HS-5 (cell line): ENCODE measurements at places on chromosomes 1 and 21.
A peak's percentile ranks its signal among the peaks of the same experiment; 100 is the strongest.

- DNase-seq: no peak
Measured at GRCh38 chr1:48495911-48496310, 23.9 kb upstream of the SPATA6 start.

DNA sequence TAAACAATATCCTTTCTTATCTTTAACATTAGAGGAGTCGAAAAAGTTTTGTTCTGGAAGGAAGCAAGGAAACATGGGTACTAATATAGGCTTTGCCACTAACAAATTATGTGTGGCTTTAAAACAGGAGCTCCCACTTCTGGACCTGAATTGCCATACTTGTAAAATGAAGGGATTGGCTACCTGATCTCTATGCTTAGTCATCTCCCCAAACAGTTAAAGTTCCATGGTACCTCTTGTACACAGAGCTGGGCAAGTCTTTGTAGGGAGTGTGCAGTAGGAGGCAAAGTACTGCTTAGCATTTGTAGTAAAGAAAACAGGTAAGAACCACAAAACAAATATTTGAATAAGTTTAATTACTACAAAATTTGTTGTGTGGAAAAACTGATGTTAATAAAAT lies 81.3 kb downstream of the MAST2 start:
- DNase-seq: no peak

GRCh38 chr1:39268112-39268581 lies 63.7 kb downstream of the MACF1 start:
- DNase-seq: no peak

- DNase-seq: no peak
Measured at GRCh38 chr1:61157468-61157987, 75.2 kb downstream of the NFIA start.

- no peak for DNase-seq
Measured at GRCh38 chr21:41316200-41317062, at the start of gene FAM3B. TSS of gene FAM3B (plus strand) at chr21:41316801. CDS start at chr21:41316880, 79 bp downstream.

DNA sequence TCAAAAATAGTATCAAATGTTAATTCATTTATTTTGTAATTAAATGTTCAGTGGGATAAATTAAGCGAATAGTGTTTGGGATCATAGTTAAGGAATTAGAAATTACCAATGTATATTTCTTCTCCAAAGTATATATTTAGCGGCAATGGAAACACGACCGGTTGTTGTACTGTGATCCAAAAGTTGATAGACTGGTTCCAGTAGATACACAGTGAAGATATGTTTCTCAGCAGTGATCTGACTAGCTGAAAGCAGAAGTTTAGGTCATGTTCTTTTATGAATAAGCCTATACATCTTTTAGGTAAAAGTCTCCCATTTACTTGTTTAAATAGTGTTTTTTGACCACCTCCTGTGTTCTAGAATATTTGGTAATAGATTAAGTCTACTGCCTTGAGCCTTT lies 8.8 kb downstream of the USP16 start:
- DNase-seq: no peak

DNA sequence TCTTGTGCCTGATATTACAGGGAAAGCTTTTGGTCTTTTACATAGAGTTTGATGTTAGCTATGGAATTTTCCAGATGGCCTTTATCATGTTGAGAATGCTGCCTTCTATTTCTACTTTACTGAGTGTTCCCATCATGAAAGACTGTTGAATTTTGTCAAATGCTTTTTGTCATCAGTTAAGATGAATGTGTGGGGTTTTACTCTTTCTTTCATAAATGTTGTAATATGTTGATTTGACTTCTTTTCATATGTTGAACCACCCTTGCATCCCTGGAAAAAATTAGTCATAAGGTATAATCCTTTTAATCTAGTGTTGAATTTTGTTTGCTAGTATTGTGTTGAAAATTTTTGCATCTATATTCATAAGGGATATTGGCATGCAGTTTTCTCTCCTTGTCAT lies 16.1 kb upstream of the HOOK1 start:
- no peak for DNase-seq

DNA sequence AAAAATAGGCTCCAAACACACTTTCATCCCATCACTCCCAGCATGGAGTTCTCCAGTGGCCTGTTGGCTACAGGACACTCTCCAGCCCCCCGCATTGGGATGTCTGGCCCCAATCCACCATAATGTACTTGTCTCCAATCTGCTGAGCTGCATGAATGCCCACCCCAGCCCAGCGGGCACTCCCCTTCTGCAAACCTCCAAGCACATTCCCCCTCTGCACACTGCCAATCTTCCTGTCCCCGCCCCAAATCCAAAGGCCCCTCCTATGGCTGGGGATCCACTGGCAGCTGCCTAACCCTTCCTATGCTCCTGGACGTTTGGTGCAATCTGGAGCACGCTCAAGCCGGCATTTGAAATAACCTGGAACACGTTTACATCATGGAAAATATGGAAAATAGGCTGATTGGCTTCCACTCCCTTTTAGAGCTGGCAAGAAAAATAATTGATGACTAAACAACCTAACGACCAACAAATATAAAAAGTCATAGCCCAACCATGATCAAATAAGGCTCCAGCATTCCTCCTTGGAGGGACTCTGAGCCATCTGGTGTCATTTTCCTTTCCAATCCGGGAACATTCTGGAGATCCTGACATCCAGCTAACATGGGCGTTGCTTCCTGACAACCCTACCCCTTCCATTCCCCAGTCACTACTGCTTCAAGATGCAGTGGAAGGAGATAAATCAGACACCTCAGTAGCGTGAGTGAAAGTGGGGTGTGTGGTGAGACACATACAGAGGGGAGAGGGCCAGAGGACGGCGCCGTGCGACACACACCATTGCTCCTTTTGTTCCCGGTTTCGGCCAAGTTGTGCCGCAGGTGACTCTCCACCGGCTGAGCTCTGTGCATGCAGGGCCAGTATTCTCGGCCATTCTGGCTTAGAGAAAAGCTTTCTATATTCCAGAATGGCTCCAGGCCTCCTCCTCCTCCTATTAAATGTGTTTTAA lies 41.6 kb downstream of the PDE9A start:
- DNase-seq: no peak

- no peak for DNase-seq
Measured at GRCh38 chr1:47841356-47841755, 155.8 kb downstream of the TRABD2B start.

GRCh38 chr1:170619241-170620028 lies 44.5 kb upstream of the PRRX1 start:
- DNase-seq: peak; percentile 58

DNA sequence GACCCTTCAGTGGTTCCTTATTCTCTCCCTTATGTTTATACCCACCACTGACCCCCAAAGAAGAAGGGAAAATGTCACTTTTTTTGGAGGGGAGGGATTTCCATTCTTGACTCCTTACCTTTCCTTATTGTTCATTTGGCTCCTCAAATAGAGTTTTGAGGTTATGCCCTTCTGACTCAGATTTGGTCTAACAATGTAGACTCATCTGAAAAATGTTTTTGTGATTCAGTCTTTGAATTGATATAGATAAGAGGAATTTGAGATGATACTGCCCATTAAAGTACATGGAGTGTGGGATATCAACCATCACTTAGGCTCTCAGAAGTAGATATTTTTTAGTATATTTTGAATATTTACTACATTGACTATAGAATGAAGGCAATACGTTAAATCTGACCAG lies 16.1 kb downstream of the USP1 start:
- peak; percentile 58 for DNase-seq

DNA sequence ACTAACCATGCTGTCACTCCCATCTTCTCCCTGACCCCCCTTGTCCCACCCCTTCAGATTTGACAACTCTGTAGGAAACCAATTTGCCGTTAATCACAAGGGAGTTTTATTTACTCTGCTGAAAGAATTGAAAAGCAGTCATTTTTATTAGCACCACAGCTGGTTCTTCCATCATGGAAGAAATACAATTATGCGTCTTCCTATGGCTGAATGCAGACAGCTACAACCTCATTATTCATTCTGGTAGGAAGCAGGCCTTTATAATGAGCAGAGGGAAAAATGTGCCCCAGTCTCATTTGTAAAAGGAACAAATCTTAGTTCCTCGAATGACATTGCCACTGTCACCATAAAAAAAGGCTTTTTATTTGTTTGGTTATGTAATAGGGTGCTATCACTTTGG lies 35.2 kb downstream of the JUN start:
- no peak for DNase-seq

GRCh38 chr1:151801310-151801820 lies 3.9 kb downstream of the LINGO4 start:
- DNase-seq: no peak

GRCh38 chr1:92961896-92962752 lies 862 bp upstream of the DIPK1A start:
- peak; percentile 48 for DNase-seq

GRCh38 chr1:209886219-209886536 lies 51.8 kb upstream of the SYT14 start:
- DNase-seq: no peak

GRCh38 chr1:10866321-10867093 lies 70.1 kb upstream of the CASZ1 start:
- DNase-seq: no peak

DNA sequence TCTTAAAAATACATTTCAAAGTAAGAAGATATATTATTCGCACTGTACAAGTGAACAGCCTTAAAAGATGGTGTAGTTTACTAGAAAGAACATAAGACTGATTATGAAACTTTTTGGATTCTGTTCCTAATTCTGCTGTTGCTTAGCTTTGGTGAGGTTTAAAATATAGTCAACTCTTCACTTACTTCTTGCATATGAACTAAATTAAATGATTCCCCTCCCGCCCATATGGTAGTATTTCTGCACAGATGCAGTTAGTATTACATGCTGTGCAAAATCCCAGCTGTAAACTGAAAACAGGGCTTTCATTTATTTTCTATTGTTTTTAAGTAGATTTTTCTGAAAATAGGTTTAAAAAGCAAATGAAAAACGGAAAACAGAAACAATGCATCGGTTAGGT lies 345.4 kb upstream of the NCAM2 start:
- DNase-seq: no peak

DNA sequence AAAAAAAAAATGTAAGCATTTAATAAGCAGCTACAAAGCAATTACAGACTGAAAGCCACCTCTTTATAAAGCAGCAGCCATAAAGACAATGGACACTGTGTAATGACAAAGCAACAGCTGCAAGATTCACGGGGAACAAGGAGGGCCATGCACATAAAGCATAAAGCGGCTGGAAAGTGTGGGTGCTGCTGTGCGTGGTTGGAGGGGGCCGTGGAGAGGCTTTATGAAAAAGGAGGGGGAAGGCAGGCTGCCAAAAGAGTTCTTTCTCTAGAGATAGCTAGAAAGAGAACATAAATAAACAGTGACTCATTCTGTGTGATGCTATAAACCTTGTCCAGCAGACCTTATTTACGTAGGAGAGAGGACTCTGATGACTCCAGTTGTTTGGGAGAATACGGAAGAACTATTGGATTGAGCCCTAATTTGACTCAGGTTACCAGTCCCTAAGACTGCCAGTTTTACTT lies 49.3 kb downstream of the ADAMTS1 start:
- no peak for DNase-seq

GRCh38 chr1:101435831-101436511 lies 199.2 kb downstream of the S1PR1 start:
- no peak for DNase-seq

- DNase-seq: no peak
Measured at GRCh38 chr1:233238884-233239431, 56.6 kb downstream of the PCNX2 start.

GRCh38 chr1:235018720-235019444 lies 109.8 kb downstream of the TOMM20 start:
- DNase-seq: no peak

- DNase-seq: peak; percentile 76
Measured at GRCh38 chr1:212030936-212031528, 4.3 kb downstream of the INTS7 start.

- DNase-seq: no peak
Measured at GRCh38 chr21:28604946-28605537, 387.6 kb downstream of the LTN1 start.

DNA sequence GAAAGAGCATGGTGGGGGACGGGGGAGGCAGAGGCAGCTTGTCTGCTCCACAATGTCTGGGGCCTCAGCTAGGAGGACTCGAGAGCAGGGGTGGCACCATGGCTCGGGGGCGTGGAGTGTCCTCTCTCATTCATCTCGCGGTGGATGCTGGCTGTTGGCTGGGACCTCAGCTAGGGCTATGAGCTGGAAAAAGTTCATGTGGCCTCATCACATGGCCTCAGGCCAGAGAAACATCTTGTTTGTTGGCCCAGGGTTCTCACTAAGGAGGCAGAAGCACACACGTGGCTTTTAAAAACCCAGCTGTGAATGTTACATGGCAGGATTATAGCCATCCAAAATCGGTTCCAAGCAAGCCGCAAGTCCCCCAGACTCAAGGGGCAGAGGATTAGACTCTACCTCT lies 6.2 kb upstream of the CENPS start:
- DNase-seq: no peak

DNA sequence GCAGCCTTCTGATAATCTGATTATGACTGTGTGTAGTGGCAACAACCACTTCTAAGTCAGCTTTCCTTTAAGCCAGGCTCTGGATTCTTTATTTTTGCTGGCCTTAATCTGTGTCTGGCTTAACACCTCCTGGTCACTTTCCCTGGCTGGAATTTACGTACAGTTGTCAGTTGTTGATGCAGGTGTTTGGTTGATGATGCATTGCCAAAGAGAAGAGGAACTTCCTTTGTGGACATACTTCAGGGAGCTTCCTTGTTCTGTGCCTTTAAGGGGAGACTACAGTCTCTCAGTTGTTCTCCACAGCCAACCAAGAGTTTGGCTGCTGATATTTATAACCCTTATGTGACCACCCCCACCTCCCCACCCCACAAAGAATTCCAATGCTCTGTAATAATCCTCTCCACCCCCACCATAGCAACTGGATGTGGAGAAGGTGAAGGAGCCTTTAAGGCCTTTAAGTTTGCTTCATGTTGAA lies 96.0 kb upstream of the BMP8A start:
- DNase-seq: no peak

- peak; percentile 73 for DNase-seq
Measured at GRCh38 chr1:225425201-225425786, 2.5 kb downstream of the LBR start.
